ENCODE measurements at places on chromosomes 12 and 14. TPM values are rescaled to one million over a fixed set of nuclear protein-coding genes. Genes with fewer than 3 reads are reported as not detected.

GRCh38 chr12:110316861-110317260, 35.8 kb downstream of the ATP2A2 start:
- no peak for DNase-seq

Gene OLR1
- 1.2 TPM for polyA plus RNA-seq

DNA sequence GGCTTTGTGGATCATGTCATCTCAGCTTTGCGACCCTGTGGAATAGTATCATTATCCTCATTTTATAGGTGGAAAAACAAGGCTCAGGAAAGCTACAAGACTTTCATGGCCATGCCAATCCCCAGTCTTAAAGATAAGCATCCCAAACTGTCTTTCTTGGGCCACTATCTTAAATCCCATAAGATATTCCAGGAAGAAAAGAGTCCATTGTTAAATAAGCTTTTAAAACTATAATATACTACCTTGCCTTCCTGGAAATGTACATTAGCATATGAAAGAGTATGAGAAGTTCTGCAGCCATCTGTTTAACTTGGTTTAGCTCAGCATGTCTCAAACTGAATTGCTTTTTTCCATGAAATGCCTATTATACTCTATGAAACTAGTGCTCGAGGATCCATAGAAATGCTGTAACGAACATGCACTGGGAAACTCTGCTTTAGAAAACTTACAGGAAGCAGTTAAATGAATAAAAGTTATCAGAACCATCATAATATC, 77.1 kb downstream of the B4GALNT3 start:
- DNase-seq = no peak

Gene DNAL1
- 21.5 TPM for polyA plus RNA-seq

DNA sequence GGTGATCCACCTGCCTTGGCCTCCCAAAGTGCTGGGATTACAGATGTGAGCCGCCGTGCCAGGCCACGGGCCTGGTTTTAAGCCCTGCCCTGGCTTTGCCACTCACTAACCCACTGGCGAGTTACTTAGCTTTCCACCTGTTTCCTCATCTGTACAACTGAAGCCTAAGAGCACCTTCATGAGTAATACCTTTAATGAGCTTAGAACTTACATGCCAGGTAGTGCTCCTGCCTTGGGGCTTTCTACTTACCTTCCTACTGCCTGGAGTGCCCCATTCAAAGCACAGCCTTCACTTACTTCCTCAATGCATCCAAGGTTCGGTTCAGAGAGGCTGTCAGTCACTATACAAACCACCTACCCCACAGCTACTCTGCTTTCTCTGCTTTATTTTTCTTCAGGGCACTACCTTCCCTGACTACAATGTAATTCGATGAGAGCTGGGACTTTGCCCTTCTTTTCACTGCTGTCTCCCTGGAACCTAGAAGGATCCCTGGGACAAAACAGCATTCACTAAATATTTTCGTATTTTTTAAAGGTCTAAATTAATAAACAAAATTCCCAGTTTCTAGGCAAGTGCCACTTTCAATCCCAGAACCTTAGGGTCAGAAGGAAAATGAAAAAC, 13.8 kb downstream of the ZCCHC8 start:
- DNase-seq = no peak

- DNase-seq = no peak
Observed at GRCh38 chr12:8493084-8493483, 20.2 kb upstream of the CLEC4D start.

Gene SLC38A4
- 21.7 TPM for polyA plus RNA-seq

Gene FAM181A
- 0.09 TPM for polyA plus RNA-seq

GRCh38 chr12:7929083-7929792, 6.7 kb downstream of the SLC2A3 start:
- no peak for DNase-seq

GRCh38 chr12:89238593-89238992, 113.7 kb downstream of the DUSP6 start:
- no peak for DNase-seq

- no peak for DNase-seq
Observed at GRCh38 chr14:81396113-81396512, 4.0 kb downstream of the STON2 start.

DNA sequence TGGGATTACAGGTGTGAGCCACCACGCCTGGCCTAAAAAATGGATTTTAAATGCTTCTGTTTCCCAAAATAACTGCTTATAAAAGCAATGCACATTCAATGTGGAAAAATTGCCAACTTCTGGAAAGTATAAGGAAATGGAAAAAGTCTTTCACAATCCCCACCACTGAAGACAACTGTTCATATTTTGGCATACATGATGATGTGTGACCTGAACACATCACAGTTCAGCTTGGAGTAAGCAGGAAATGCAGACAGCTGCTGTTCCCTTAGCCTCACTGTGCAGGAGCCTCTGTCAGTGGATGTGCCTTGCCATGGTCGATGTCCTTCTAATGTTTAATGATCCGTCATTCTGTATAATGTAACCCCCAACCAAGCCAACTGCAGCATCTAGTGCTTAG, 5.2 kb downstream of the MTERF2 start:
- no peak for DNase-seq

GRCh38 chr14:98957211-98958047, 314.6 kb downstream of the BCL11B start:
- no peak for DNase-seq

Gene SFSWAP
- polyA plus RNA-seq = 56.0 TPM

GRCh38 chr14:31200702-31200990, 6.9 kb downstream of the HECTD1 start:
- DNase-seq = no peak

Gene TAS2R43
- 0.31 TPM for polyA plus RNA-seq

DNA sequence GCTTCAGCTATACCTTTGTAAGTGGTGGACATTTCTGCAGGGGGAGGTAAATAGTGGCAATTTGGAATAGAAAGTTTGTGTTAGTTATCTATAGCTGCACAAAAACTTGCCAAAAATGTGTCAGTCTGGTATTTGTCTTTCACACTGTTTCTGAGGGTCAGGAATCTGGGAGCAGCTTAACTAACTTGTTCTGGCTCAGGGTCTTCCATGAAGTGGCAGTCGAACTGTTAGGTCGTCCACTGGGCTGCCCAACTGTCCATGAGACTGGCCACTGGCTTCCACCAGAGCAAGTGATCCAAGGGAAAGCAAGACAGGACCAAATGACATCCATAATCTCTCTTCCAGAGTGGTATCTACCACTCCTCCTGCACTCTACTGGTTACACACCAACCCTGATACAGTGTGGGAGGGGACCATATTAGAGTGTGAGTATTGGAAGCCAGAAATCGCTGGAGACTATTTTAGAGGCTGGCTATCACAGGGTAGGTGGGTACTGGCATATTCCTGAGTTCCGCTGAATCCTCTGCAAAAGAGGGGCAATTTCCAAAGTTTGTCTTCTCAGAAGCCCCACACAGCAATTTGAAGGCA, 60.9 kb downstream of the DYRK2 start:
- no peak for DNase-seq

DNA sequence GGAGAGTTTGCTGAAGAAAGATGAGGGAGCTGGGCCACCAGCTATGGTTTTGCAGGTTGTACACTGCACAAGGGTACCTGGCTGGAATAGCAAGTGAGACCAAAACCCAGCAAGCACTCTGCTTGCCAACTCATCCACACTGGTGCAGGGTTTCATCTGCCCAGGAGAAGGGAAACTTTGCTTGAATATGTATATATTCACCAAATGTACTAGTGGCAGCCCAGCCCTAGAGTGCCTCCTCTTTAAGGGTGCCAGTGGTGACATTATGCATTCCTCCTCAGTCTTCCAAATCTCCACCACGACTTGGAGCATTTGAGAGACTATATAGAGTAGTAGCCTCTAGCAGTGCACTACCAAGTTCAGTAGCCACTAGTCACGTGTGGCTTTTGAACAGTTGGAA, 136.8 kb downstream of the LLPH start:
- DNase-seq = no peak

DNA sequence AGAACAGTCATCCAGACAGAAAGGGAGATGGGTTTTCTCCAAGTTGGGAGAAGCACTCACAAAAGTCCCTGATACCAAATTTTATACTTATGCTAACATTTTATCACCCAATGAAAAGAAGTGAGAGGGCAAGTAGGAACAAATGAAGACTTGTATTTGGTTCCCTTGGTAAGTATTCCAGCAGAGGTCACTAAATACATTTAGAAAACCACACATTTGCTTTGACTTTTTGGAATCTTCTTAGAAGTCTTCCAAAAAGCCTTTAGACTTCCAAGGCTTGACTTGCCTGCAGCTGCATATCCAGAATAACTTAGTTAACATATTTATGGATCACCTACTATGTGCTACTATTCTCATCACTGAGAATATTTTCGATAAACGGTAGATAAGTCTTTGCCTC, 3.1 kb upstream of the GYS2 start:
- no peak for DNase-seq

Gene REM2
- polyA plus RNA-seq = 2.0 TPM

Gene REP15
- 1.8 TPM for polyA plus RNA-seq

GRCh38 chr12:114477989-114478395, 72.0 kb upstream of the TBX5 start:
- no peak for DNase-seq
